ENCODE measurements at places on chromosomes 13 and 19.

DNA sequence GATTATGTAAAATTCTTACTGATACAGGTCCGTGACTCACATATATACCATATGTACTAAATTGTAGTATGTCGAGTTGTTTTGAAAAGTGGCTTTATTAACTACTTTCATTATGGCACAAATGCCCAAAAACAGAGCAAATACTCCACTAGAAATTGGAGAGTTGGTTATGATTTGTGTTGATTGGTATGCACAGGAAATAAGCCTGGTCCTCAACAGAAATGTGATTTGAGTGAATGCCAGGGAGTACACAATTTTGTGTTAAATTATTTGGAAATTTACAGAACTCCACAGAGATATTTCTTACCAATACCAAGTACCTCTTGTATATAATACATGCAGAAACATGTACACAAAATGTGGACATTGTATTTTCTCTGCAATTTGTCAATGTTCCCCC is 676.7 kb downstream of the PCDH9 start:
- no peak for DNase-seq

GRCh38 chr13:61654481-61654880 is 238.8 kb upstream of the PCDH20 start:
- no peak for DNase-seq

DNA sequence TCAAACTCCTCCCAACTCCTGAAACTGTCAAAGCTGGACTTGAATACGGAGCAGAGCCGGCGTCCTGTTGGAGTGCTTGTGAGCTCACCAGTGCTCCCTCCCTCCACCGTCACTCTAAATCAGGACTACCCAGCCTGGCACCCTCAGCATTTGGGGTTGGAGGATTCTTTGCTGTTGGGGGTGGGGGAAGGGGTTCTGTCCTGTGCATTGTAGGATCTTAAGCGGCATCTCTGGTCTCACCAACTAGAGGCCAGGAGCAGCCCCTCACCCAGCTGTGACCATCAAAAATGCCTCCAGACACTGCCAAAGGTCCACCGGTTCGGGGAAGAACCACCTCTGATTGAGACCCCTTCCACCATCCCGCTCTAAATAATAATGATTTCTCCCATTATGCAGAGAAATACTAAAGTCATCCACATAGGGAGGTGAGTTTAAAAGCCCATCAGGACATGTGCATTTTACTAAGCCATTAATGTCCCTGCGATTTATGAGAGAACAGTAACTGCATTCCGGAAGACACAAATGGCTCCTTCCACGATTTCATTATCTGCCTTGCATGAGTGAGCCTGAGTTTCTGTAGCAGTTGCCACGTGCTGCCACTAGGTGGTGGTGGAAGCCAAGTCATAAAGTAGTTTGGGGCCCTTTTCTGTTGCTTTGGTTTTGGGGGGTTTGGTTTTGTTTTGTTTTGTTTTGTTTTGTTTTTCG is 16.1 kb upstream of the USP29 start:
- no peak for DNase-seq

GRCh38 chr19:10699650-10700335 is 1.4 kb upstream of the QTRT1 start:
- no peak for DNase-seq

DNA sequence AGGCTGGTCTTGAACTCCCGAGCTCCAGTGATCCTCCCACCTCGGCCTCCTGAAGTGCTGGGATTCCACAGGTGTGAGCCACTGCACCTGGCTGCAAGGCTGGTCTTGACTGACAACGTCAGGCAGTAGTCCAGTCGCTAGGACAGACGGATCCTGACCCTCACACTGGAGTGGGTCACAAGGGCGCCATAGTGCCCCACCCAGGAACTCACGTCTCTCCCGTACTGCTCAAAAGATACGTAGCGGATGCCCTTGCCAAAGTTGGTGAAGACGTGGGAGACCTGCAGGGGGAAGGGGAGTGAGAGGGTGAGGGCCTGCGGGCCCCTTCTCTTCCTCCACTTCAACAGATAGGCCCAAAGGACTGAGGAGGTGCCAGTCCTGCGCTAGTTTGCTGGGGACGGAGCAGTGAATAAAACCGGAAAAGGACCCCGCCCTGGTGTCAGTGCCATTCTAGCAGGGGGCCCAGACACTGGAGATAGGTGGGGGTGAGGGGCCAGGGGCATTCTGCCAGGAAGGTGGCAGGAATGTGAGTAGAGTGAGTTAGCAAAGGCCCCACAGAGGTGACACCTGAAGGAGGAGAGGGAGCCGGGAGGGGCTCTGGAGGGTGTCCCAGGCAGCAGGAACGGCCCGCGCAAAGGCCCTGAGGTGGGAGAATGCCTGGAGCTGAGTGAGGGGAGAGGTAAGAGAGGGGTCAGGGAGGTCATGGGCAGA is 11.9 kb downstream of the MRPS12 start:
- DNase-seq = no peak

DNA sequence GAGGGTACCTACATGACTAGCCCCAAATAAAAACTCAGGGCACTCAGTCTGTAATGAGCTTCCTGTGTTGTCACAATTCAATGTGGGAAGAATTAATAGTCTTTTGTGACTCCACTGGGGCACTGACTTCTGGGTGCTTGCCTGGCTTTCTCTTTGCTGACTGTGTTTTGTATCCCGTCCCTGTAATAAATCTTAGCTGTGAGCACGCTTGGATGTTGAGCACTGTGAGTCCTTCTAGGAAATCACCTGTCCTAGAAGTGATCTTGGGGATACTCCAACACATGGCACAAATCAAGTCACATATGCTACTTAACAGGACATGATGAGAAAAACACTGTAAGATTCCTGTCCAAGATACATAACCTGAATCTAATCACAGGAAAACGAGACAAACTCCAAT is 83.0 kb downstream of the USP12 start:
- DNase-seq = no peak

DNA sequence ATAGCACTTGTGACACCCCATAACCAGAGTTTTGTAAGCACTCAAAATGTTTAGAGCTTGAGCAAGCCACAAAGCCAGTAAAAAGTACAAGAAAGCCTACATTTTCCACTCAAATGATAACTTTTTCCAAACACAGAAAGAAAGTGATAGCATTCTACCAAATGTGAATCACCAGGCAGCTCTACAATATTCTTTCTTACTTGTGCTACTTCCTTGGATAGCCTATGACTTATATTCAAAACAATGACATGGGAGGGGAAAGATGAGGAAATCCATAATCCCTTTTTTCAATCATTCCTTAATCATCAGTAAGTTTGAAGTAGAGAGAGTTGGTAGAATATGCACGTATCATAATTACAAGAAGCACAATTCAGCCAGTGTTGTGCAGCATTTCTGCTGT is 650.8 kb upstream of the PCDH9 start:
- no peak for DNase-seq

DNA sequence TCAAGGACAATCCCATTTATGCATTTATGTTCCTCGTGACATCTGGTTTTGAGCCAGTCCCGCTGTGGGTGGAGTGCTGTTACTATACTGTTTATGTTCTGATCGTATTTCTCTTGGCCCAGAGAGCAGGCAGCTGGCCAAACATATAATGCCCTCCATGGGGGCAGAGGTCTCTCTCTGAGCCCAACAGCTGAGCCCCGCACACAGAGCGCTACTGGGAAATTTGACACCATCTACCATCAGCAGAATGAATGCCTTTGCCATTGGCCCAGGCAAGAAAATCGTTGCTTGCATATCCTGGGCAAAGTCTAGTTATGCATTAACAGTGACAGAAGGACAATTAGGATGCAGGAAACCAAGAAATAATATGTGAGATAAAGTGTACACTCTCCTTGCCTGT is 126.8 kb upstream of the CACNA1A start:
- DNase-seq = no peak

GRCh38 chr19:11798391-11799330 is at the start of gene ZNF491:
ZNF491 (plus strand) TSS chr19:11798523; CDS start chr19:11805954, 7,431 bp downstream.
- DNase-seq = peak; percentile 86

- no peak for DNase-seq
These were observed 473.3 kb downstream of the ITGBL1 start for GRCh38 chr13:101925731-101926130.

- DNase-seq = no peak
These were observed 7.0 kb upstream of the TLE6 start for GRCh38 chr19:2970201-2970835.

- DNase-seq = peak; percentile 64
These were observed 14.4 kb downstream of the COMP start for GRCh38 chr19:18776736-18777135.

DNA sequence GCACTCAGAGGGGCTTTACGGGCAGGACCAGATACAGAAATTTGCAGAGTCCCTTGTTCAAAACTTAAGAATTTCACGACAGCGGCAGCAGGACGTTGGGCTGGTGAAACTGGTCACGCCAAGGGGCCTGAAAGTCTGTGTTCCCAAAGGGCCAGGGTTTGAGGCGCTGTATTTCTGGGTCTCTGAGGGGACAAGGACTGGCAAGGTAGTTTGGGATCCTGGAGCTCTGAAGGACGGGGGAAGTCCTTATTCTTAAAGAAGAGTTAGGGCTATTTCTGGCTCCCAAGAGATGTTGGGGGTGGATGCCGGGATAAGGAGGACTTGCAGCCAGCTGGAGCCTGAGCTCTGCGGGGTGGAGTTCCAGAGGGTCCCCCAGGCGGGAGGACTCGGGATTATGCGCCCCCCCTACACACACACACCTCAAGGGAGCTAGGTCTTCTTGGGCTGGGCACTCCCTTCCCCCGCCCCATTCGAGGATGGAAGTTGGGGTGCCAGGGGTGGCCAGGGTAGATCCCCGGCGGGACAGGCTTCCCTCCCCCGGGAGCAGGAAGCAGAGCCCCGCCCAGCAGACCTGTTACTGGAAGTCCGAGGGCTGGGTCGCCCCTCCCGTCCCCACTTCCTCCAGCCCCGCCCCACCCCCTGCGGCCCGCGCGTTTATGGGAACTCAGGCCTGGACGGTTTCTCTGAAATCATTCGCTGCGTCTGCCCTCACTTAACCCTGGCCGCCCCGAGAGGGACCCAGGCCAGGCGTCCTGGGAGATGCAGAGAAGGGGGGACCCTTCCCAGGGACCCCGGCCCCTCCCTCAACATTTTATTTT is 5.6 kb downstream of the BCL3 start:
- DNase-seq = peak; percentile 95

DNA sequence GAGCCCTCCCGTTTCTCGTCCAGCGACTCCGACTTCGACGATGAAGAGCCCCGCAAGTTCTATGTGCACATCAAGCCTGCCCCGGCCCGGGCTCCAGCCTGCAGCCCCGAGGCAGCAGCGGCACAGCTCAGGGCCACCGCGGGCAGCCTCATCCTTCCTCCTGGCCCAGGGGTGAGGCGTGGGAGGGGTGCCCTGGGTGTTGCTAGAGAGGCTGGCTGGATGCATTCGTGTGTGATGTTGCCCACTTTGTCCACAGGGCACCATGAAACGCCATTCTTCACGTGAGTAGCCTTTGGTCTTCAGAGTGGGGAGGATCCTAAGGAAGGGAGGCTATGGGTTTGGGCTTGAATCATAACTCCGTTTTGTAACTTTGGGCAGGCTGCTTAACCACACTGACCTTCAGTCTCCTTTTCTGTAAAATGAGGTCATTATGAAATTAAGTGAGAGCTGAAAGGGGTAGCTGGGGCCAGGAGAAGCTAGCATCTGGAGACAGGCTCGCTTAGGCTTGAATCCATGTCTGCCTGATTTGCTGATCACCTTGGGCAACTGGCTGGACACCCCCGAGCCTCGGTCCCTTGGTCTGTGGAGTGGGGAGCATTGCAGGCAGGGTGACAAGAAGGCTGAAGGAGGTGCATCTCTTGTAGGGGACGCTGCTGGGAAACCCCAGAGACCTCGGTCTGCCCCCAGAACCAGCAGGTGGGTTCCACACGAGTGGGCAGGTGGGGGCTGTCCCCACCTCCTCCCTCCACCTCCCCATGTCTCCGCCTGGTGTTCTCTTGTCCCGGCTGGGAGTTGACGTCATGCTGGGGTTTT is 18.7 kb upstream of the B3GNT3 start:
- no peak for DNase-seq

- no peak for DNase-seq
These were observed 74.4 kb downstream of the TNFRSF19 start for GRCh38 chr13:23644527-23645138.

GRCh38 chr13:30593001-30593400 is 24.7 kb upstream of the USPL1 start:
- DNase-seq = no peak

DNA sequence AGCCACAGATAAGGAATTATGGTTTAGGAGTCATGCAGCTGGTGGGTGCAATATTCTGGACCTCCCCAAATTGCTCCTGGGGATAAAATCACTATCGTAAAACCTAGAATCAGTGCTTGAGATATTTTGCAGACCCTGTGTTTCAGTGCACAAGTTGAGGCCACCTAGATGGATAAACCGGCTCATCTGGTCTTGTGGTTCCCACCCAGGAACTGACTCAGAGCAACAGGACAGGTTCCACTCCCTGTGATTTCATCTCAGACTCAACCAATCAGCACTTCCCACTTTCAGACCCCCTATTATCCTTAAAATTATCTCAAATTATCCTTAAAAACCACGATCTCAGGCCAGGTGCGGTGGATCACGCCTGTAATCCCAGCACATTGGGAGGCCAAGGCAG is 21.0 kb downstream of the FBXL12 start:
- DNase-seq = no peak

DNA sequence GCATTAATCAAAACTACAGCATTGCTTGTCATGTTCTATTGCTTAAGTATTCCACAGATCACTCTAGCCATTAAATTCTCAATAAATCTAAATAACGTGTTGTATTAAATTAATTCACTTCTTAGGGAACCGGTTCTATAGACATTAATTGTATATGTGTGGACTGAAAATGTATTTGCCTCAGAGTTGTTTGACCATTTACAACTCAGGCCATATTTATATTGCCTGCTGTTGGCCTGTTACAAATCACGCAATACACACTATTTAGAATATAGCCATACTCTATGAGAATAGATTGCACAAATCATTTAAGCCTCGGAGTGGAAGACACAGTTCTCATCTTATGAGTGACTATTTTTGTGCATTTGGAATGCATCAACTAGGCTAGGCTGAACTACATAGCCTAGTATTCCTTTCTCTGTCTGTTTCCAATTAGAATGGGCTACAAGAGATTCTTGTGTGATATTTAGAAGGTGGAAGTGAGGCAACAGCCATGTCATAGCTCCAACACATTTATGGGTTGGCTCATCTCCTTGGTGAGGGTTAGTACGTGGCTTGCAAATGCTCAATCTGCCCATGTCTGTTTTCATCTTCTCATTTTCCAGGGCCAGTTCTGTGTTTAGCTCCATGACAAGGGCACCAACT is 1116.1 kb downstream of the PCDH9 start:
- no peak for DNase-seq

DNA sequence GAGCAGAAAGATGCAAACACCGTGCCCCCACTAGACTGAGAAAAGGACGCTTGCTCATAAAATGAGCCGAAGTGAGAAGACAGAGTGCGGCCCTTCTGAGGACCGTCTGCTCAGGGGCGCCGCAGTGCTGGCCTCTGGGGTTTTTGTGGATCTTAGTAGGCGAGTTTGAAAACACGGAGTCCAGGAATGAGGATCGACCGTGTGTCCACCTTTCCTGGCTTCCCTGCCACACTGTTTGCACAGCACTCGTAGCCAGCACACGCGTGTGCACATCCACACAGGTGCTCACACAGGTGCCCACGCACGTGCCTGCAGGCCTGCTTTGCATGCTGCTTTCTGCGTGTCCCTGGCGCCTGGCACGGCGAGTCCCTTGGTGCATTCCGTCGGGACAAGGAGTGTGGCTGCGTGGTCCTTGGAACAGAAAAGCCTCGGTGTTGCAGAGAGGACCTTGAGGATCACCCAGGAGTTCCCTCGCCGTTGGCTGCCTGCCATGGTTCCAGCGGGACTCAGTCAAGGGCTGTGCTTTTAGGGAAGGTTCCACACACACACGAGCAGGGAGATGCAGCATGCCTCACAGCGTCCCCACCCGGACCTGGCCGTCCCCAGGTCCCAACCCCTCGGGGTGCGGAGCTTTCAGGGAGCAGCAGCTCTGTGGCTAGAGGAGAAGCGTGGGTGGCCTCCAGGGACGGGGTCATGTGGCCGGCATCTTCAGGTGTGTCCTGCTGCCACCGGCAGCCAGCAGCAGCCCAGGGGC is 10.1 kb upstream of the ZNF554 start:
- peak; percentile 58 for DNase-seq

All from RWPE2 (cell line).